ENCODE measurements at places on chromosomes 12 and 14. TPM values are rescaled to one million over a fixed set of nuclear protein-coding genes. Genes with fewer than 3 reads are reported as not detected.

DNA sequence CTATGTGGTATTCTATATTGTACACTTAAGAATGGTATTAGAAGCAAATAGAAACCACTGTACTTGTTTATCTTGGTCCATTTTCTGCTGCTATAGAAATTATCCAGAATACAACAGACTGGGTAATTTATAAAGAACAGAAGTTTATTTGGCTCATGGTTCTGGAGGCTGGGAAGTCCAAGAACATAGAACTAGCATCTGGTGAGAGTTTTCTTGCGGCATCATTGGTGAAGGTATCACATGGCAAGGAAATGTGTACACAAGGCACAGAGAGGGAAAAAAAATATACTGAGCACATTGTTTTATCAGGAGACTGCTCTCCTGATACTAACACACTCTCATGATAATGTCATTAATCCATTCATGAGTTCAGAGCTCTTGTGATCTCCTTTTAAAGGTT, 130.3 kb upstream of the STXBP6 start:
- H3K4me3 ChIP-seq, result no peak overlapping the region
- DNase-seq, result no peak
- no peaks in the 10 kb centered on the region for H3K36me3 ChIP-seq

GRCh38 chr14:29805415-29806123, 122.1 kb downstream of the PRKD1 start:
- no peaks in the 10 kb centered on the region for H3K27me3 ChIP-seq
- no peak for DNase-seq
- H3K4me3 ChIP-seq, result no peak overlapping the region
- no peak overlapping the region for H3K27ac ChIP-seq
- H3K36me3 ChIP-seq, result no peaks in the 10 kb centered on the region

DNA sequence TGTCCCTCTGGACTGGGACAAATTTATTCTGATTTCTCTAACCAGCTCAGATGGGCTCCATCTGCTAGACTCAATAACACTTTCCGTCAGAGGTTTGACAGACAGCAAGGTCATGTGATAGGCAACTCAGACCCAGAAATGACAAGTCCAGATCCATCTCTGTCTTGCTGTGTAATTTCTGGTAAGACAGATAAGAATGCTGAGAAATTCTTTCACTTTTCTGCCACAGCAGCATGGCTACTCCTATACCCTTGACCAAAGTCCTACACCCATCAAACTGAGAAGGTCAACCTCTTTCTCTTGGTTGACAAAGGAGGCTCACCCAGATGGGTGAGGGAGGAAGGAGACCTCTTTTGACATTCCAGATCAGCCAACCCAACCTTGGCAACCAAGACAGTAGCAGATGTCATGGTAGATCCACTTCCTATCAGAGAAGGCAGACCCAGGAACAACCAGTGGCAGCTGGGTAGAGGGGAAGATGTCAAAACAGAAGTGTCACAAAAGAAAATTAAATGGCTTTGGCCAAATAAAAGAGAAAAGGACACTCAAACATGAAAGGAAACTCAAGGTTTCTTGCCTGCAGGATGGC, 36.9 kb upstream of the PRKAB1 start:
- H3K4me3 ChIP-seq, result no peak overlapping the region
- no peaks in the 10 kb centered on the region for H3K36me3 ChIP-seq
- no peak overlapping the region for H3K27ac ChIP-seq
- H3K4me1 ChIP-seq, result no peaks in the 10 kb centered on the region
- no peaks in the 10 kb centered on the region for H3K27me3 ChIP-seq

DNA sequence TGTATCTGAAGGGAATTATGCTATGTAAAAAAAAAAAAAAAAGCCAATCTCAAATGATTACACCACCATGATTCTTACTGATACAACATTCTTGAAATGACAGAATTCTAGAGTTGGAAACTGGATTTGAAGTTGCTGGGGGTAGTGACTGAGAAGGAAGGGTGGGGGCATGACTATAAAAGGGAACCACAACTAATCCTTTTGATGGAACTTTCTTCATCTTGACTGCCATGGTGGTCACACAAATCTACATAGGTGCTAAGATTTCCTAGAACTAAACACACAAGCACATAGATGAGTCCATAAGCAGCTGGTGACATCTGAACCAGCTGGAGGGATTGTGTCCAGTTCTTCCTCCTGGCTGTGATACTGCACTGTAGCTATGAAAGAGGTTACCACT, 51.4 kb downstream of the CLMN start:
- H3K4me1 ChIP-seq, result peaks cover 13% of the 10 kb centered on the region
- no peaks in the 10 kb centered on the region for H3K27me3 ChIP-seq
- no peak overlapping the region for H3K27ac ChIP-seq
- no peaks in the 10 kb centered on the region for H3K36me3 ChIP-seq

The HOXC6 gene
- 2.9 TPM for total RNA-seq

- no peak overlapping the region for H3K27ac ChIP-seq
These were observed 53.3 kb downstream of the MAP4K5 start for GRCh38 chr14:50479041-50479440.

The KRT74 gene
- total RNA-seq, result 44.4 TPM

The KRT78 gene
- 77.2 TPM for total RNA-seq

Measured in suprapubic skin (tissue), 4 donors.